NCI-H446 treated with DMSO at 0.1 percent for 48 hours (cell line): ENCODE measurements at places on chromosomes 13 and 19.

- DNase-seq: no peak
Measured at GRCh38 chr19:38440592-38440991, 7.1 kb downstream of the RYR1 start.

GRCh38 chr19:42122691-42123607 lies 9.3 kb downstream of the POU2F2 start:
- DNase-seq: no peak

DNA sequence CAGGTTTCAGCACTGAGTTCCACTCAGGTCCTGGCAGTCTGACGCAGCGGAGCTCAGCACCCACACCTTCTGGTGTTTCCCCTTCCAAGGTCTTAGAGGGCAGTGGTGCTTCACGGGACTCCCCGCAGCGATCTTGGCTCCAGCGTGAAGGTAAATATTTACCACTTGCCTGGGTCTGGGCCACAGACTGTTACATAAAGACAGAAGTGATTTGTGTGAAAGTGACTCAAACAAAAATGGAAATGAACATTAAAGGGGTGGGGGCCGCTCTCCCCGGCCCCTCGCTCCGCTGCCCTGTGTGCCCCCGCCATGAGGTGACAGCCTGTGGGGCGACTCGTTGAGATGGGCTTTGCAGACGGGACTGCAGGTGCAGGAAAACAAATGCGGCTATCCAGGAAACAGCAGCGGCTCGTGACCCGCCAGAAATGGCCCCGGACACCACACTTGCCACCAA lies 55.0 kb downstream of the GGACT start:
- peak; percentile 18 for DNase-seq

DNA sequence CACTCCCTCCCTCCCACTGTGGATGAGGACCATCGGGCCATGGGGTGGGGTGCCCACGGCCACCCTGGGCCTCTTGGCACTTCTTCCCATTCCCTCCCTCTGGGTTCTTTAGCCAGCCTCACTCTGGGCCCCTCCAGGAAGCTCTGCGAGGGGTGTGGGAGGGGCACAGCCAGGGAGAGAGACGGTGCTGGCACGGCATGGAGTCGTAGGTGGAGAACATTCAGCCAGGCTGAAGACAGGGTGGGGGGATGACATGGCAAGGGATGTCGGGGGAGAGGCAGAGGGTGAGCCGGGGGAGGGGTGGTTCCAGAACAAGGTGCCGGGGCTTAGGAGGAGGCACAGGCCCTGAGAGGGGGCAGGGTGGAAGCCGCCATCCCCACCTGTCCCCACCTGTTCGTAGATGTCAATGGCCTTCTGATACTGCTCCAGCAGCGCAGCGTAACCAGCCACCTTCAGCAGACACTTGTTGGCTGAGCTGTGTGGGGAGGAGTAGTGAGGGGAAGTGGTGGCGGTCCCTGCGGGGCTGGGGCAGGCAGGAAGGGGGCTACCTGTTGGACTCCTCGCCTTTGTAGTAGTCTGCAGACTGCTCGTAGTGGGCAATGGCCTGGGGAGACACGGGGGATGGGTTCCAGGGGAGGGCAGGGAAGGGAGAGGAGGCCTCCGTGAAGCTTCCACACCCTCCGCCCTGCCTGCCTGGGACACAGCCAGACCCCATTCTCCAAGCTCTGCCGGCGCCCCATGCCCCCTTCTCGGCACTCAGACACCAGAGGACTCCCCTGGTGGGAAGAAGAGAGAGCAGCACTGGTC lies 8.8 kb upstream of the KPTN start:
- no peak for DNase-seq

DNA sequence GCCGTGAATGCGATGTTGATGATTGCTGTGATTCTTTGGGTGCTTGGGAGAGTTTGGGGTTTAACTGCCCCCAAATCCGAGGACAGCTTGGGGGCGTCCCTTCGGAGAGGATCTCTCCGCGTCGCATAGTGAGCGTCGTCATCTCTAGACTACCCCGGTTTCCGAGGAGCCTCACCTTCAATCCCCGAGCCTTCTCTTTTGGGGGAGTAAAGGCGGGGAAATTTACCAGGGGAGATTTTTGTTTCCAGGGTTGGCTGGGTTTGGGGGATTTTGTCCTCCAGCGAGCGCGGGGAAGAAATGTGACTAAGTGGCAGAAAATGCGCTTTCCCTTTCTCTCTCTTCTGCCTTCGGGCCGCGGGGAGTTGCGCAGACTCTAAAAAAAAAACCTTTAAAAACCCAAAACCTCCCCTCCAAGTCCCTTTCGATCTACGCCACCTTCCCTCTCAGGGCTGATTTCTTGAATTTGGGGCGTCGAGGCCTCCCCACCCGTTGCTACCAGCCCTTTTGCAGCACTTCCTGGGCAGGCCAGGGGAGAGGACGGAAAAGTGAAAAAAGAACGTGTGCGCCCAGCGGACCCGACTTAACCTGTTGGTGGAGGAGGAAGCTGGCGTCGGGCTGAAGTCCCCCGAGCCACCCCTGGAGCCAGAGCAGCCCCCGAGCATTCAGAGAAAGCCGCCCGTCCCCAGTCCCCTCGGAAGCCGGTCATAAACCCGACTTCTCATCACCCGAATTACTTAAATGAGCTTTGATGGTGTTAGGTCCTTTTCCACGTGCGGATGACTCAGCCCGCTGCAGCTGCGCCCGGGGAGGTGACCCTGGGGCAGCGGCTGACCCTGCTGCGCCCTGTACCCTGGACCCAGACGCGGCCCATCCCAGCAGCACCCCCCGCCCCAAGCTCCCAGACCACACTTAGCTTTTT lies 17.7 kb downstream of the NFIX start:
- no peak for DNase-seq

- no peak for DNase-seq
Measured at GRCh38 chr13:110471156-110471832, 90.2 kb downstream of the RAB20 start.

GRCh38 chr19:34832581-34833112 lies 59.6 kb upstream of the ZNF599 start:
- no peak for DNase-seq

DNA sequence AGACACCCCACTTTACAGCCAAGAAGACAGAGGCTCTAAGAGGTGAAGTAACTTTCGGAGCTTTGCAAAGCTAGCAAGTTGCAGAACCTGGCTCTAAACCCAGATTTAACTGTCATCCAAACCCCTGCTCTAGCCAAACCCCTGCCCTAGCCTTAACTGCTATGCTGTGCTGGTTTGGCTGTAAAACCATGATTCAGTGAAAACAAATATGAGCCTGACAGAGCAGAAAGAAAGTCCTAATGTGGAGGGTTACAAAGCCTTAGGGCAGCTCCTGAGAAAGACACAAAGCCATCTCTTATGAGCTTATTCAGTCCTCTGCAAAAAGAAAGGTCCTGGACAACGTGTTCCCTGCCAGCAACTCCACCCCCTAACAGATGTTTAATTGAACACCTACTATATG lies 172.8 kb downstream of the KATNAL1 start:
- DNase-seq: no peak
